ENCODE measurements at places on chromosomes 4 and X.

DNA sequence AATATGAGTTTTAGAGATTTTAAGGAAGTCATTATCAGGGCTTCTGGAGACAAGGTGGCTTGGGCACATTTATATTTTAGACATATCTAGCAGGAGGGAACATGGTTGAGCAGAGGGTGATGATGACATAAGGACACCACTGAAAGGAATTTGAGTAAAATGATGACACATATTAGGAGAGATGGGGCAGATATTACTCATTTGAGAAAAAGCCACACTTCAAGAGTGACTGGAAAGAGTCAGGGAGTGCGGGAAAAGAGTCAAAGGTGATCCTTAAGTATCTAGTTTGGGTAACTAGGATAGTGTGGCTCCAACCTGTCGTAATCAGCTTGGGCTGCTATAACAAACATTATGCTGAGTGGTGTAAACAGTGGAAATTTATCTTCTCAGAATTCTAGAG is 377.7 kb downstream of the PACRGL start:
- DNase-seq = no peak

- no peak for DNase-seq
Observed at GRCh38 chrX:43108828-43109227, 330.9 kb upstream of the PPP1R2C start.

DNA sequence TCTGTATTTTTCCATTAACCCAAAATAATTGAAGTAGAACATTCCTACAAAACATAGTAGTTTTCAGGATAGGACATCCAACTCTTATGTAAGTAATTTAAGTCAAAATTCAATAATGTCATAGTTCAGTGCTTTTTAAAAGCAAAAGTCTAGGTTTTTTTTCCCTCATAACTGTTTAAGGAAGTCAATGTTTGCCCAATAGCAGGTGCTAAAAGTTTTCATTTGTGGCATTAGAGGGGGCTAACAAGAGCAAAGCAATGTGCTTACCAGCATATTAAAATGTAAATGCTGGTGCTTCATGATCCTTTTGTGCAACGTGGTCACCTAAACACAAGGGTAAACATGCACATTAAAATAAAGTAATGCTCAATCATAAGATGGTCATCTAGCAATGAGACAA is 155.2 kb upstream of the PPP1R2C start:
- DNase-seq = no peak

DNA sequence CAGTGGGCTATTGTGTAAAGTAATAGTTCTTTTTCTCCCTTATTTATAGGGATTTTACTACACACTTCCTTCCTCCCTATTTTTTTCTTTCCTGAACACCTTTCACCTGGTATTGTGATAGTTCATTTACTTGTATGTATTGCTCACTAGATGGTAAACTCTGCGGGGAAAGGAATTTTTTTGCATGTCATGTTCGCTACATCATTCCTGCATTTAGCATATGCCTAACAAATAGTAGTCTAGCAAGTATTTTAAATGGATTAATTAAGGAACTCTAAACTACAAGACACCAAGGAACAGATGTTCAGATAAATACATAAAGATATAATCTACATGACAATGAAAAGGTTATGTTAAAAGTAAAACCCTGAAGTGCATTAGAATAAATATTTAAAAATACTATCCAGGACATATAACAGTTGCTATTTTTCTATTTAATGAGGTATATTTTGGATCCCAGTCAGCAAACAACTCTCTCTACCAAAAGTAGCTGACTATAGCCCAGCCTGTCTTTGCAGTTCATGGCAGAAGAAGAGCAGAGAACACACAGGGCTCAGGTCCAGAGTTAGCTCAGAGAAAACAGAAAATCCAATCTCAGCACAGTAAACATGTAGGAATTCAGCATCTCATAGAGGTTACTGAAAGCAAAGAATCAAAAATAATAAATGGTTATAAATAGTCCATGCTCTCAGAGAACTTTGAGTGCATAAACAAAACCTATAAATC is 87.8 kb downstream of the PACRGL start:
- DNase-seq = no peak

DNA sequence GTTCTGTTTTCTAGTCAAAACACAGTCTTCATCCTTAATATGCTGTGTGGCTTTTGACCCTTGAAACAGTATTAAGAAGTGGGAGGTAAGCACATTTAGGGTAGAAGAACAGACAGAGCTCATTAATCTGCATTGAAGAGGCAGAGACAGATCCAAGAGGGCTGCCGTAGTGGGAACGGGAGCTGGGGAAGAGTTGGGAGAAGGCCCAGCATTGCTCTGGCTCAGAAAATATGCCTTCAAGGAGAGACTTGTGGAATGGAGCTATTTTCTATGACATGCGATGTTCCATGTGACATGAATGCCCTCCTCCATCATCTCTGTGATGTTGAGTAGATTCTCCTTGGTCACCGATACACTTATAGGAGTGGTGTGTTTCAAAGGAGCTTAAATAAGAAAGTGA is 273.3 kb upstream of the BOD1L1 start:
- DNase-seq = no peak

- DNase-seq = no peak
Observed at GRCh38 chr4:54659313-54659712, 1.6 kb downstream of the KIT start.

- DNase-seq = no peak
Observed at GRCh38 chr4:140158365-140159030, 4.5 kb upstream of the MAML3 start.

DNA sequence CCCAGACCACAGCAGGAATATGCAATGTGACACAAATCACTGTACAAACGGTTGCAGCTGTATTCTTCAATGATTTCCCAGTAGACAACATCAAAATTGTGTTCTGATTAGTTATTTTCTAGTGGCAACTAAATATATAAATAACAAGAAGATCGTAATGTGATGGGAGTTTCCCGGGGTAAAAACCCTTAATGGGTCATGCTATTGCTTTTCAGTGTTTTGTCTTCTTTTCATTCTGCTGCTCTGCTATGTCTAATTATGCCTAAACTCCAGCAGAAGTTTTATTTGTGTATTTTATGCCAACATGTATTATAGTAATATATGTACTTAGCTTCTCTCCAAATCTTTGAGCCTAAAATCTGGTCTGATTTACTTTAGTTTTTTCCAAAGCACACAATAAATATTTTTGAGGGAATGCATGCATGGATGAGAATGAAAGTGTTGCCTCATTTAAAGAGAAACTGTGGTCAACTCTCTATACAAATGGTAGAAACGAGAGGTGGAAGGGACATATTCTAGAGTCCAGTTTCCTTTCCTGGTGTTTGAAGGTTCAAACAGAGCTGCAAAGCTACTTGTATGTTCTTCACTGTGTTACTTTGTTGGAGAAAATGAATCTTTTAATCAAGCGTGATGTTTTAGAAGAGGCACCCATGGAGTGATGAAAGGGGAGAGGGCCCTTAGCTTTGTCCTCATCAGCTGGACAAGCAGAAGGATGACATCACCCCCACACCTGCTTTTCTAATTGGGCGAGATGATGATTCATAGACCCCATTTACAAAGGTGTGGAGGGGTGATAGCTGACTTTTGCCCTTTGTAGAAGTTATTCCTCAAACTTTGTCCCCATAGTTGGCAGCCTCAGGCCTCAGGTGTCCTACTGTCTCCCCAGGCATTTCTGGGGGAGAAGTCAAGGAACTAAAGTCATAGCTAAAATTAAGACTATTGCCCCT is 129.7 kb downstream of the FRAS1 start:
- DNase-seq = no peak

GRCh38 chrX:109635146-109635545 is 10.2 kb upstream of the KCNE5 start:
- DNase-seq = no peak

DNA sequence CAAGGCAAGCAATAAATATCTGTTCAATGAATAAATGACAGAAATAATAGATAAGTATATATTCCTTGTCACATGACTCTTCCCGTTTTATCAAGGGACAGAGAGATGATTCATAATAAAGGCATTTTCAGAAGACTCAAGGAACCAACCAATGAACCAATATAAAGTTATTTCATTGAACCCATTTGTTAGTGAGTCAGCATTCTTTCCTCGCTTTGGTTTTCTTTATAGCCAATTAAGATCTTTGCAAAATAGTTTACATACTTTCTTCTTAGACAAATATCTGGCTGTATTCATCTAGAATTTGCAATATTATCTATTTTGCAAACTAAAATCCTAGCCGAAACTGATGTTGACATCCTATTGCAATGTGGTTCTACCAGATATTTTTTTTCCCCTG is 269.4 kb downstream of the IL15 start:
- DNase-seq = no peak

GRCh38 chr4:120874792-120875774 is 47.4 kb downstream of the PRDM5 start:
- no peak for DNase-seq

DNA sequence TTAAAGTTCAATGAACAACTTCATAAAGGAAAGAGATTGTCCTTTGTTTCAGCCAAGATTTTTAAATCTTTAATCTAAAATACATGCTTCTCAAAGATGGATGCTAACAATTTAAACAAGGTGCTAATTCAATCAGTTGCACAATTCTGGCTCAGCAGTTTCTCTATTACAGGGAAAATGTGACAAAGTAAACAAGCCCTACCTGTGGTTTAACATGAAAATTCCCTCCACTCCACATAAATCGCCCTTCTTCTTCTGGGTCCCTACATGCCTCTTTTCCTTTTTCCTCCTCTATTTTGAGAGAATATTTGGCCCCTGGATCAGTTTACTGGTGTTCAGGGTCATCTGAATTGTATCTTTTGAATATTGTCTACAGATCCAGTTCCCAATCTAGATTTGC is 80.6 kb downstream of the FRYL start:
- no peak for DNase-seq

- no peak for DNase-seq
Observed at GRCh38 chr4:106034751-106035150, 139.5 kb downstream of the NPNT start.

- DNase-seq = peak; percentile 39
Observed at GRCh38 chr4:165326831-165327210, 648 bp upstream of the MSMO1 start.

DNA sequence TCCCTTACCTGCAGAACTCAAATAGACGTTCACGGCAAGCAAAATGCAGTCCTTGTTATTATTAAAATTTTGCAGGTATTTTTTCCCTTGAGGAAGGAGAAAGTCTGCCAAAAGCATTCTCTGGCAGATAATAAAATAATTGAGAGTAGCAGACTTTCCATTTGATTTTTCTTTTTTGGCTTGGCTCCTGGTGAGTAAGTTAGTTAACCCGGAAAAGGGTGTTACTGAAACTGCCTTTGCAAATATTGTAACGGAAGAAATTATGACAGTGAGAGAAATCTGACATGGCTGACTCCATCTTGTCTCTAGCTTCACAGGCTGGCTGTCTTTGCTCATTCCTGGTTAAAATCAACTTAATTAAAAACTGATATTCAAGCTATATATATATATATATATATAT is 100.5 kb downstream of the GPR143 start:
- DNase-seq = no peak

DNA sequence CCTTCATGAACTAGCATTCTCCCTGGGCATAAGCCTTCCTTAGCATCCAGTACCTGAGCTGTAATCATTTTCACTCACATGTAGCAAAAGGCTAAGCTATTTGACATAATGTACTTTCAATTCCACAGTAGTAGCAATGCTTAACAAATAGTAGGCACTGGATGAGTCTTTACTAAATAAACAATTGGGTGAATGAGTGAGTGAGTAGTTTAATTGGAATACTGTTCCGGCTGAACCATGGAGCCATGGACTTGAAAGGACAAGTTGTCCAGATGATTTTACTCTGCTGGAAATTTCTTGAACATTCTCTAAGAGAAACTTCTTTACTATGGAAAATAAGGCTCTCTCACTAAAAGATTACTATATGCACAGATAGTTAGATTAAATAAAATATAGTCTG is 159.3 kb downstream of the FAM47B start:
- DNase-seq = no peak

DNA sequence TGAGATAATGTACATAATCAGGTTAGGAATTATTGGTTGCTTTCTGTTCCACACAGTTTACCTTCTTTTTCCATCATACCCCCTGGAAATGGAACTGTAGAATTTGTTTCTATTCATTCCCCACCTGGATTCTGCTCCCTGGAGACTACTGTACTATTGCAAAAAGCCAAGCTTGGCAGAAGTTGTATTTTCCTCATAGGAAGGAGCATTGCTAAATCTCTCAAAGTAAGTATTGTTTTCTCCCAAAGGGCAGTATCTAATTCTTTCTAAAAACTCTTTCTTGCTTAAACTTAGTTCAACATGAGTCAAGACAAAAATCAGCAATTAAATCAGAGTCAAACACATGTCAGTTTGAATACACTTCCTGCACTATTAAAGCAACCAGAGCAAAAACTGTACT is 136.2 kb downstream of the CDS1 start:
- DNase-seq = no peak

DNA sequence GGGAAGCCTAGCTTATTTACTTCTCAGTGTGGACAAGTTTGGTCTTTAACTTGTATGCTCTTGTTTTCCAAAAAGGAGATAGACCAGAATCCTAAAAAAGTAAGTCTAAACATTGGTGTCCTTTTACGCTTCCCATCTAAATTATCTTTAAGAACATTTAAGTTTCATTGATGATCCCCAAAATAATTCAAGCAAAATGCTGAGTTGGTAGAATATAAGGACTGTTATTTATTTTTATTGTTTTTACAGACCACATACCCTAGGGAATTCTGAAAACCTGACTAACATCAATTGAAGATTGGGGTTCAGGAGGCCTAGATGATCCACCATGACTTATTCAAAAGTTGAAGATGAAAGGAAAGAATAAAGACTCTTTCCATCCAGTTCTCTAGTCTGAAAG is 653.0 kb downstream of the CCSER1 start:
- no peak for DNase-seq
